Left cardiac atrium (tissue), 4 donors: ENCODE measurements at places on chromosomes 6 and 20. TPM values are rescaled to one million over a fixed set of nuclear protein-coding genes. Genes with fewer than 3 reads are reported as not detected.

Gene MCM3
- total RNA-seq = 27.2 TPM

Gene TULP1
- not detected for total RNA-seq

Gene SAPCD1
- 0.73 TPM for total RNA-seq

Gene HLA-DQA1
- total RNA-seq = 7.7 TPM

Gene PNPLA1
- not detected for total RNA-seq

Gene CDSN
- not detected for total RNA-seq

Gene ELOVL4
- 0.58 TPM for total RNA-seq

GRCh38 chr6:16267428-16268263 is 29.3 kb downstream of the GMPR start:
- DNase-seq = no peak

GRCh38 chr6:5416250-5416649 is 154.9 kb downstream of the FARS2 start:
- no peak for DNase-seq

GRCh38 chr6:1229301-1229700 is 82.6 kb upstream of the FOXQ1 start:
- no peak for DNase-seq

DNA sequence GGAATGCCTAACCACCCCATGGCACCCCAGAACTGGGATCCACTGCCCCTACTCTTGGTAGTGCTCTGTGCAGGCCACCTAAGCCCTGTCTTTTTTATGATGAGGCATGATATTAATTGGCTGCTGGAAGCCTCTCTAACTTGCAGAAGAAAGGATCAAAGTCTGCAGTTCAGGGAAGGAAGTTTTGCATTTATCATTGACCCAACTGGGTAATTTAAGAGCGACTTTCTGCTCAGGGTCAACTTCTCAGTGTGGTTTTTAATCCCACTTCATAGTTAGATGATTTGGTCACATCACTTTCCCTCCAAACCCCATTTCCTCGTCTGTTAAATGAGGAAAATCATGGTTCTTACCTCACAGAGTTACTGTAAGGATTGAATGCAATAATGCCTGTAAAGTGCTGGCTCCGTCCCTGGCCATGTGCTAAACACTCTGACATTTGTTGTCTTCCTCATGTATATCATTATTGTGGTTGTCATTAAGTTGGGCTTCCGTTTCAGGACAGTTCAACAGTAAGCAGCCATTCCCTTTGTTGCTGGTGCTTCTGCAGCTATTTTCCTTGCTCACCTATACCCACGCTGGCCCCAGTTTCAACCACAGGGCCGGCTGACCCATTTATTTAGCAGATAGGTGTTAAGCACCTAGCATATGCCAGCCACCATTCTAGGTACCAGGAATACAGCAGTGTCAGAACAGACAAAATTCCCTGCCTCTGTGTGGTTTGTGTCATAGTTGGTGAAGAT is 14.2 kb downstream of the E2F3 start:
- DNase-seq = no peak

GRCh38 chr6:144725736-144726522 is 440.8 kb downstream of the UTRN start:
- DNase-seq = no peak

DNA sequence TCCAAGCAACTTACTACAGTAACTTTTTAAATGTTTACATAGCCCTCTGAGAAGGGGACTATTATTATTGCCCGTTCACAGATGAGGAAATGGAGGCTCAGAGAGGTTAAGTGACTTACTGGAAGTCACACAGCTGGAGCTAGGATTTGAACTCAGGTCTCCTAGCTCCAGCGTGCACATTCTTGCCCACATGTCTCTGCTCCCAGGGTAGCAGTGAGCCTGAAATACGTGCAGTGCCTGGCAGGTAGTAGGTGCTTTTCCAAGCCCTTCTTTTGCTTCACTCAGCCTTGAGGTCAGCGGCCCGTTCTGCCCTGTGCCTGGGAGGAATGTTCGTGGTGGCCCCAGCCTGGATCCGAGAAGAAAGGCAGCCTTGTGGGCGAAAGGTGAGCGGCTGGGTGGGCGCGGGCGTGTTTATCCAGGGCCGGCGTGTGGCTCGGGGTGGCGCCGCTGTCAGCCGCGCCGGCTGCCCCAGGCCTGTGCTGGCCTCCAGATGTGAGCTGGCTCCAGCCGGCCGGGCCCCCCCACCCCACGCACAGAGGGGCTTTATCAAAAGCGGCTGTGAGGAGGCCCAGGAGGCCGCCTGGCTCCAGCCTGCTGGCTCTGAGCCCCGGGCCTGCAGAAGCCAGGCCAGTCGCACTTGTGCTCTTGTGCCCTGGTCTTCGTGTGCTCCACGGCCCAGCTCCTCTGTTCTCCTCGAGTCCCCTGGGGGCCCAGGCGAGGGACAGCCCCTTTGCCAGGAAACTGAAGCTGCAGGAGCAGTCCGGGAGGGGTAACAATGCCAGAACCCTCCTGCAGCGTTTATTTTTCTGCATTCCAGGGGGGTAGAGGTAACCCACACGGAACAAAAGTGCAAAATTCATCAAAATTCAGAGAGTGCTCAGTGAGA is 58.1 kb downstream of the UBE2V1 start:
- DNase-seq = peak; percentile 59

DNA sequence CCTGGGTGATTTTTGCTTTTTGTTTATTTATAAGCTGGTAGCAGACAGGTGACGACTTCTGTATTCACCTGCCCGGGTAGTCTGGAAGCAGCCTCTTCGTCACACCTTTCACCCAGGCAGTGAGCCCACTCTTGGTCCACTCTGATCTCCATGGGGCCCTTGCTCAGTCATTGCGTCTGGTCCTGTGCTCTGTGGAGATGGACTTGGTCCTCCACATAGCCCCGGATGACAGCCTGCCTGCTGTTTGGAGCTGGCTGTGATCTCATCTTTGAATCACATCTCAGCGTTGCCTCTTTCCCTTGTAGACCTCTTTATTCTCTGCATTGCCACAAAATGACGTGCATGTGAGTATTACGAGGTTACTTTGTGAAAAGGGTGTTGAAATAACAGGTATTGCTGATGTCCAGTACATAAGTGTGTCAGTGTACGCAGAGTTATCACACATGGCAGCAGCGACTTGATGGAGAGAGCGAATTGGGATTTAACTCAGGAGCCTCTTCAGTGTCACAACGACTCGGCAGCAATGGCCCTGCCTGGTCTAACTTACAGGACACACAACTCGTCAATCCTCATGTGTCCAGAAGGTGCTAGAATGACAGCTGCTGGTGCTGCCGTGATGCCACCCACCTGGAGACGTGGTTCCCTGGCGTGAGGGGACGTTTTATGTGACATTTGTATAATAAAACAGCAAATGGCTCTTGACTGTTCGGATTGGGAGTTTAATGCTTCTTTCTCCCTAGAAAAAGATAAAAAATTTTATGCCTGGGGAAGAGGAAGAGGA is 24.2 kb upstream of the FRMD1 start:
- DNase-seq = peak; percentile 2

GRCh38 chr6:125154761-125155135 is 1.2 kb downstream of the TPD52L1 start:
- no peak for DNase-seq

DNA sequence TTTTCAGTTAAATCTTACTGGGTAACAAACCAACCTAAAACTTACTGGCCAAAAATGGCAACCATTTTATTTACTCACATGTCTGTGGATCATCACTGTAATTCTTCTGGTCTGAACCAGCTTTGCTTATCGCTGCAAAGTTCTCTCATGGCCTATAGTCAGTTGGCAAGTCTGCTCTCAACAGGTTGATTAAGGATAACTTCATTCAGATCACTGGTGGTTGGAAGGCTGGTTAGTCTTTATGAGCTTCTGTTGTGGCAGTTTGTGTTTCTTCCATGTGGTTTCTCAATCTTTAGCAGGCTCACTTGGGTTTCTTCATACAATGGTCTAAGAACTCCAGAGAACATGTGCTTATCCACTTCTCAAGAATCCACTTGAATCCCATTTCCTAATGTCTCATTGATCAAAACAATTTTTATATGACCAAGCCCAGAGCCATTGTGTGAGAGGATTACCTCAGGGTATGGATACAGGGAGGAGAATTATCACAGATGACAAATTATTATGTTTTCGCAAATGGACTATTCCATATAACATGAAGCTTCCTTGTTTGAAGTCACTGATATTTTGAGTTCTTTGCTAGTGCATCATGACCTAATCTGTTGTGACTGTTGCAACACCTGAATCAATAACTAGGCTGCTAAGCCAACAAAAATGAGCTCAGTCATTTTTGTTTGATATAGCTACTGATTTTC is 155.4 kb upstream of the BMP2 start:
- DNase-seq = no peak

DNA sequence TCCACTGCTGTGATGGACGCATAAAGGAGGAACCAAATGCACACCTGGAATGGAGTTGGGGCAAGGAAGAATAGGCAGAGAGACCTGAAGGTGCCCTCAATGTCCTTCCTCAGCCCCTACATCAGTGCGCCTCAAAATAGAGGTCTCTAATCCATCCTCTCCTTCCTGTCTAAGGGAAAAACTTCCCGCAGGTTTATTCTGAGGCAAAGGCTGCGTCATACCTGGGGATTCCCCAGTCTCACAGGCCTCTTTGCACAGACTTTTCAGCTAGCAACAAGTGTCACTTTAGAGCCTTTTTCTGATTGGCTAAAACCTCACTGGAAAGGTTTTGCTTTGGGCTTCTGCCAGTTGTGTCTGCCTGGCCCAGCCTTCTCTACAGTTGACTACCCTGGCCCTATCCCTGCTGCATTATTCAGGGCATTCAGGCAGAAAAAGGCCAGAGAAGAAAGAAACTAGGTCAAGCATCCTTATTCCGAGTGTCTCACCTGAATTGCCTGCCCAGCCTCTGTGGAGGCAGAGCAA is 1.8 kb upstream of the HLA-DQB1 start:
- peak; percentile 28 for DNase-seq

- no peak for DNase-seq
These were observed 64.4 kb downstream of the TULP4 start for GRCh38 chr6:158376631-158377081.
